ENCODE measurements at places on chromosomes 2 and 18.

DNA sequence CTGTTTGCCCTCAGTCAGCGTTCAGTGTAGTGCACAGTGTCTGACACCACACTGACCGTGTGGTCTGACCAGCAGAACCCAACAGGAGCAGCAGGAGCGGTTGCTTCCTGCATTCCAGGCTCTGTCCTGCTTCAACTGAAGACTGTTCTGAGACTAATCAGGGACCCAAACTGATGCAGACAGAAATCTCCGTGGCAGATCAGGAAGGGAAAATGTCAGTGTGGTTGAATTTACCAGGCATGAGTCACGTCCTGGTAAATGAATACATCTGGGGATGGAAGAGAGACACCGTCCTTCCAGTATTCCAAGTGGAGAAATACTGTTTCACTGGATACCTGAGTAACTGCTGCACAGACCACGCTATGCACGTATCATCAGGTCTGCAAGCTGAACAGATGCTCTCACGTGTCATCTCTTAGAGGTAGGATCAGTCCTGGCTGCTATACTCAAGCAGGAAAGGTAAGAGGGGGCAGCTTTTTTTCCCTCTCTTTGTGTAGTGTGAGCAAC lies 223.6 kb upstream of the EPAS1 start:
- no peaks in the 10 kb centered on the region for H3K36me3 ChIP-seq
- DNase-seq = no peak
- H3K4me1 ChIP-seq = peaks cover 6% of the 10 kb centered on the region
- no peaks in the 10 kb centered on the region for H3K27me3 ChIP-seq
- H3K27ac ChIP-seq = peak overlapping the region; percentile 51

- H3K27ac ChIP-seq = no peak overlapping the region
- no peaks in the 10 kb centered on the region for H3K4me1 ChIP-seq
- H3K27me3 ChIP-seq = no peaks in the 10 kb centered on the region
- no peak for DNase-seq
Observed at GRCh38 chr18:25314838-25315190, 37.2 kb downstream of the ZNF521 start.

GRCh38 chr2:235677937-235678336 lies 184.1 kb downstream of the AGAP1 start:
- H3K4me1 ChIP-seq = peaks cover 21% of the 10 kb centered on the region
- H3K4me3 ChIP-seq = no peak overlapping the region
- H3K36me3 ChIP-seq = no peaks in the 10 kb centered on the region
- DNase-seq = no peak
- no peaks in the 10 kb centered on the region for H3K27me3 ChIP-seq
- no peak overlapping the region for H3K27ac ChIP-seq

GRCh38 chr2:43675646-43676321 lies 445 bp downstream of the C1GALT1C1L start:
- H3K4me1 ChIP-seq = peaks cover 6% of the 10 kb centered on the region
- no peaks in the 10 kb centered on the region for H3K27me3 ChIP-seq
- peak overlapping the region; percentile 28 for H3K27ac ChIP-seq
- no peaks in the 10 kb centered on the region for H3K36me3 ChIP-seq
- DNase-seq = no peak
- H3K4me3 ChIP-seq = peak overlapping the region; percentile 59

DNA sequence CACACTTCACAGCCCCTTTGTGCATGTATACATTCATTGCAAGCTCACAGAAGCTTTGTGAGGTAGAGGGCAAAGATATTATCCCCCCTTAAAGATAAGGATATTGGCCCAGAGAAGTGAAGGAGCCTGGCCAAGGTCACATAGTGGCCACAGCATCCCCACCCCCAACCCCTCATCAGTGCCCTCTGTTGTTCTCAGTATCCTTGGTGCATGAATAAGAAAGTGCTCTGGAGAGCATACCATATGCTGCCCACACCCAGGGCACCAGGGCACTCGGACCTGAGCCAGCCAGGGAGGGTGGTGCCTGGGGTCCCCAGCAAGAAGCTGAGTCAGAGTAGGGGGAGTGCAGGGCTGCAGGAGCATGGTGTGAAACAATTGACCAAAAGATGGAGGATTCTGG lies 3.3 kb downstream of the DYSF start:
- no peaks in the 10 kb centered on the region for H3K36me3 ChIP-seq
- peak overlapping the region; percentile 87 for H3K27ac ChIP-seq
- no peak for DNase-seq
- peaks cover 100% of the 10 kb centered on the region for H3K4me1 ChIP-seq
- no peaks in the 10 kb centered on the region for H3K27me3 ChIP-seq
- no peak overlapping the region for H3K4me3 ChIP-seq

DNA sequence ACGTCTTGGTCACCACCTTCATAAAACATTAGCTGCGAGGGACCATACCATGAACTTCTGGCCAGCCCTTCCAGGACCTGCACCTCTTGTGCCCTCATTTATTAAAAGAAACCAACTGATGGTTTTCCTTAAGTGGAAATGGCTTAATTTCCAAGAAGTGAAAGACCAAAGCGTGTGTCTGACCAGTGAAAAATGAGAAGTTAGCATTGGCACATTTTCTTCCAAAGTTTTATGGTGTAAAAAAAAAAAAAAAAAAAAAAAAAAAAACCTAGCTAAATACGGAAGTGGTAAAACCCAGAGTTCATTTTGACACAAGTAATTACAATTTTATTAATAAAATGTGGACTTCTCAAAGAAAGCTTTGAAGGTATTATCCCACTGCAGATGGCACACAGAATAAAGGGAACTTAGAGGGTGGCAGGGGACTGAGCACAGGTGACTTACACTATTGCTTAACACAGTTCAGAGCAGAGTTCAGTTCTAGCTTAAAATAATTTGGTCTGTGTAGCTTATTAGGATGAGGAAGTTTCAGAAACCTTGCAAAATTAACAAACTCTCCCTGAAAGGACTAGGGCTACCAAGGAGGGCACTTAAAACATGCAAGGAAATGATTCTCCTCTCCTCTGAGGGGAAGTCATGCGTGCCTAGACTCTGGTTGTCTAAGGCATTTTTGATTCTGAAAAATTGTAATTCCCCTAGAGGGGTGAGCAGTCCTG lies 42.2 kb upstream of the EPG5 start:
- DNase-seq = peak; percentile 37
- H3K4me3 ChIP-seq = no peak overlapping the region
- peaks cover 23% of the 10 kb centered on the region for H3K36me3 ChIP-seq
- no peaks in the 10 kb centered on the region for H3K4me1 ChIP-seq
- no peaks in the 10 kb centered on the region for H3K27me3 ChIP-seq

DNA sequence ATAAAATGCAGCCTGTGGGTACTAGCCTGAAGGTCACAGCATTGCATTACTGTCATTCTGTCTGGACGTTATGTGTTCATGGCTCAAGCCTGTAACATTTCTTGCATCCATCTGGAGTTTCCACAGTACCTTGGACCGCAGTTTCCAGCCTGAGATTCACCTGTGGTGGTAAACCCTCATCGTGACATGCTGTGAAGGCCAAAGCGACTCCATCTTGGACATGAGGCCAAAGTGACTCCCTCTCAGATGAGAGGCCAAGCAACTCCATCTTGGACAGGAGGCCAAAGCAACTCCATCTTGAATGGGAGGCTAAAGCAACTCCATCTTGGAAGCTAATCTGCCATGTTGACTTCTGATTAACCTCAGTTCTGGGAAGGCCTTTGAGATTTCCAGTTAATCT lies 257.7 kb upstream of the MYT1L start:
- H3K4me3 ChIP-seq = no peak overlapping the region
- no peaks in the 10 kb centered on the region for H3K27me3 ChIP-seq
- H3K36me3 ChIP-seq = no peaks in the 10 kb centered on the region
- peak; percentile 68 for DNase-seq
- H3K4me1 ChIP-seq = peaks cover 4% of the 10 kb centered on the region
- H3K27ac ChIP-seq = no peak overlapping the region

- no peak overlapping the region for H3K27ac ChIP-seq
- no peak overlapping the region for H3K4me3 ChIP-seq
- H3K27me3 ChIP-seq = no peaks in the 10 kb centered on the region
Observed at GRCh38 chr2:199524689-199525574, 67.2 kb upstream of the SATB2 start.

GRCh38 chr2:144438801-144439631 lies 80.9 kb downstream of the ZEB2 start:
- no peak for DNase-seq
- no peak overlapping the region for H3K27ac ChIP-seq
- no peaks in the 10 kb centered on the region for H3K27me3 ChIP-seq
- no peaks in the 10 kb centered on the region for H3K36me3 ChIP-seq

GRCh38 chr2:241007880-241008710 lies 9.7 kb downstream of the SNED1 start:
- H3K27ac ChIP-seq = no peak overlapping the region
- no peaks in the 10 kb centered on the region for H3K27me3 ChIP-seq
- H3K4me3 ChIP-seq = no peak overlapping the region
- peaks cover 6% of the 10 kb centered on the region for H3K36me3 ChIP-seq
- DNase-seq = peak; percentile 91

DNA sequence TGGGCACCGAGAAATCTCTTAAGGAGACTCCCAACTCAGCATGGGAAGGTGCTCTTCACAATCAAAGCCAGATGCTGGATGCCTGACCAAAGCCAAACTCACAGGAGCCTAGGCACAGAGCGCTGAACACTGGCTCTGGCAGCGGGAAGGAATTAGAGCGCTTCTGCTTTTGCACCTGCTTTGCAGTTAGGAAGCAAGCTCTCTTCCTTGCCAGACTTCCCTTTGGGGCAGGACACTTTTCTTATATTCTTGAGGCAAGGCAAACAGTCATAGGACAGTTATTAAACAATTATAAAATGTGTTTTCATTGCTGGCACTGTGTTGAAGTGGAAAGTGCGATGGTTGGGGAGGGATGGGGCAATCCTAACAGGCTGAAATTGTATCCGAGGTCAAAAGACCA lies 79.6 kb upstream of the DNMT3A start:
- no peaks in the 10 kb centered on the region for H3K27me3 ChIP-seq
- peaks cover 5% of the 10 kb centered on the region for H3K4me1 ChIP-seq
- DNase-seq = no peak
- no peaks in the 10 kb centered on the region for H3K36me3 ChIP-seq

DNA sequence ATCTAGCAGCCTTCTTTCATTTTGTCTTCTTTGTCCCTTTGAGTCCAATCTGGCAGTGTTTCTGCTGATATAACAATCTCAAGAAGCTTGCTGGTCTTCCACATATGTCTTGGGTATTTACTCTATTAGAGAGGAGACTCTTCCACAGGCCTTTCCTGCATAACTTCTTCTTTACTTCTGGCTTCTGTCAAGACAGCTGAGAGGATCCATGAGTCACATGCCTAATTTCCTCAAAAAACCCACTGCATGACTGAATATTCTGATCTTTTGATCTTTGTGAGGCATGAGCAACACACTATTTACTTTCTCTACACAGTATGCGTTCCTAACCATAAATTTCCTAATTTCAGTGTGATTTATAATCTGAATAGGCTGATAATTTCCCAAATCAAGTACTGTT lies 5.1 kb upstream of the DCC start:
- peaks cover 4% of the 10 kb centered on the region for H3K4me1 ChIP-seq
- H3K36me3 ChIP-seq = no peaks in the 10 kb centered on the region
- H3K4me3 ChIP-seq = no peak overlapping the region
- no peak for DNase-seq
- no peak overlapping the region for H3K27ac ChIP-seq

- no peak overlapping the region for H3K27ac ChIP-seq
- H3K36me3 ChIP-seq = no peaks in the 10 kb centered on the region
- no peak overlapping the region for H3K4me3 ChIP-seq
Observed at GRCh38 chr2:178066890-178067669, 5.5 kb downstream of the PDE11A start.

- no peaks in the 10 kb centered on the region for H3K4me1 ChIP-seq
- H3K36me3 ChIP-seq = no peaks in the 10 kb centered on the region
- H3K4me3 ChIP-seq = no peak overlapping the region
- no peaks in the 10 kb centered on the region for H3K27me3 ChIP-seq
- no peak for DNase-seq
- no peak overlapping the region for H3K27ac ChIP-seq
Observed at GRCh38 chr18:51390702-51391101, 193.2 kb upstream of the MEX3C start.

DNA sequence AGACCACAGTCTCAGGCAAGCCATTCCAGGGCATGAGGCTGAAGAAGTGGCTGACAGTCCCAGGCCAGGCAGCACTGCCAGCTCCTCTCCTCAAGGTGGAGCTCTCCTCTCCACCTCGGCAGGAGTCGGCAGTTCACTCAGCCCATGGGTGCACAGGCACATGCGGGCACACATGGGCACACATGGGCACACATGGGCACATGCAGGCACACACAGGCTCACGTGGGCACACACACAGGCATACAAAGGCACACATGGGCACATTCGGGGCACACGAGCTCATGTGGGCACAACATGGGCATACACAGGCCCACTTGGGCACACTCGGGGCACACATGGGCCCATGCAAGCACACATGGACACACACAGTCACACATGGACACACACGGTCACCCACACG lies 65.3 kb upstream of the TAF1B start:
- no peak overlapping the region for H3K4me3 ChIP-seq
- H3K36me3 ChIP-seq = no peaks in the 10 kb centered on the region
- DNase-seq = no peak
- no peak overlapping the region for H3K27ac ChIP-seq
